Stimulated activated CD4-positive, alpha-beta T cell treated with anti-CD3 and anti-CD28 coated beads, Interleukin-2, amount 100 ng/mL, for 48 hours (primary cell): ENCODE measurements at places on chromosomes 1 and 21.

GRCh38 chr21:37088186-37088735 is 15.2 kb downstream of the TTC3 start:
- no peak for DNase-seq

DNA sequence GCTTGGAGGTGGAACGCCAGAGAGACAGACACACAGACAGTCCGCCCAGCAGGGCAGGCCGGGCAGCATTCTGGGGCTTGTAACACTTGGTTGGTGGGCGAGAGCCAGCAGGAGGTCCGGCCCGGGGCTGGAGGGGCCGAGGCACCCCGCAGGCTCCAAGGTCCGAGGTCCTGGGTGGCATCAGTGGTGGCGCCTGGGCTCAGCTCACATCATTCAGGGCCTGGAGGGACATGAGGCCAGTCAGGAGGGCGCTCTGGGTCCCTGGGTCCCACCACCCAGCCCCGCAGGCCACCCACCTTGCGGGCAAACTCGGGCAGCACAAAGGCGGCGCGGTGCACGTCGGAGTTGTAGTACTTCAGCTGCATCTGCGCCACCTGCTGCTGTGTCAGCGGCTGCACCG is 5.2 kb downstream of the SRM start:
- no peak for DNase-seq

- no peak for DNase-seq
Observed at GRCh38 chr21:29238053-29238966, 60.4 kb upstream of the BACH1 start.

DNA sequence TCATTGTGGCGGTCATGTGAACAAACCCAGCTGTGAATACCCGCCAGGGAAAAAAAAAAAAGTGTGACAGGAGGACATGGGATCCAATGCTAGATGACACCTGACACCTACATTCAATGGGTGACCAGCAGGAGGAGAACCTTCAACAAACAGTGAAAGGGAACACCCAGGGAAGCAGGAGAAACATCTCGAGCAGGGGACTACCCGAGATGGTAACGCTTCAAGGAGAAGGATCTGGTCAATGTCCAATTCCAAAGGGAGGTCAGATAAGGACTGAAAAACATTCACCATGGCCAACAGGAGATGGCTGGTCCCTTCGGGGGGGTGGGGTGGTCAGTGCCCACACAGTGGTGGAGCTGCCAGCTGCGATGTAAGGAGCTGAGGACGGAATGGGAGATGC is 46.3 kb downstream of the PTPN14 start:
- DNase-seq: no peak

DNA sequence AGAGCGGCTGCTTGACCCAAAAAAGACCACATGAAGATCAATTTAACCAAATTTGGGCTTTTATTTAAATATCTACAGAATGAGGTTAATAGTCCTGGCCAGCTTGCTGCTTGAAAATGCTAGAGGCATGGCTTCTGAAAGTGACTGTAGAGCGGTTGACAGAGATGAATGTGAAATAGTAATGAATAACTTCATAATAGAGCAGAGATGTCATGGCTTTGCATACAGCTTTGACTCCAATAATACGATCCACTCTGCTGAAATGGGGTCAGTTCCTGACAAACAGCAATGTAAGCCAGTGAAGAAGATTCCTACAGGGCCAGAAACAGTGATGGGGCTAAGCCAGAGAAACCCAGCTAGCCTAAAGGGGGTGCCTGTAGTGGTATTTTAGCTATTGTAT is 183.8 kb downstream of the PBX1 start:
- DNase-seq: no peak

- DNase-seq: no peak
Observed at GRCh38 chr21:41111681-41112080, 56.3 kb upstream of the BACE2 start.

GRCh38 chr1:233238884-233239431 is 56.6 kb downstream of the PCNX2 start:
- DNase-seq: no peak

GRCh38 chr1:78385744-78386462 is 104.9 kb upstream of the PTGFR start:
- DNase-seq: no peak

GRCh38 chr1:204127597-204128242 is 24.1 kb downstream of the ETNK2 start:
- no peak for DNase-seq

GRCh38 chr1:46449223-46450159 is 40.1 kb upstream of the DMBX1 start:
- DNase-seq: no peak
